Right atrium auricular region (tissue), 2 donors: ENCODE measurements at places on chromosomes 6 and 20.
A peak's percentile ranks its signal among the peaks of the same experiment; 100 is the strongest.

GRCh38 chr20:62691487-62691886 lies 17.1 kb upstream of the NTSR1 start:
- H3K36me3 ChIP-seq, result no peaks in the 10 kb centered on the region
- H3K4me3 ChIP-seq, result no peak overlapping the region
- DNase-seq, result no peak
- H3K4me1 ChIP-seq, result no peaks in the 10 kb centered on the region

DNA sequence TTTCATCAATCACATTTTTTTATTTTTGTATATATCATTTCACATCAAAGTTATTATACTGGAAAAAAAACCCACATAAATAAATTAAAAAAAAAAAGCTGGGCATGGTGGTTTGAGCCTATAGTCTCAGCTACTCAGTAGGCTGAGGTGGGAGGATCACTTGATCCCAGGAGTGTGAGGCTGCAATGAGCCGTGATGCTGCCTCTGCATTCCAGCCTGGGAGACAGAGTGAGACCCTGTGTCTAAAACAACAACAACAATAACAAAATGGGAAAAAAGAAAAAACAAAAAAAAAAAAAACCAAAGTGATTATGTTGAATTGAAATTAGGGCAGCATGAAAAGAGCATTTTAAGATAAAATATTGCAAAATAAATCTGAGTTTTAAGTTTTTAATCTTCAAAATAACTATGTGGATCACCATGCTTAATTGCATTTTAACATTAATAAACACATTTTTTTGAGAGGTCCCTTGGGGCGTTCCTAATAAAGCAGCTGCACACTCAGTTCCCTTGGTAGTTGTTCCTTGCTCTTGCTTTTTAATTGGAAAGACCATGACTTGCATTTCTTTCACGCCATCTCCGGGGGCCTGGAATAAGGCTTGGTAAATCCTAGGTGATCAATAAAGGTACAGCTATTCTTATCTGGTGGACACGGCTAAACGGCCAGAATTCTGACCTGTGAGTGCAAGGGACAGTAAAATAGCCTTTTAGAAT lies 15.1 kb downstream of the NOX3 start:
- no peaks in the 10 kb centered on the region for H3K36me3 ChIP-seq
- H3K27me3 ChIP-seq, result no peaks in the 10 kb centered on the region
- no peak overlapping the region for H3K4me3 ChIP-seq
- no peaks in the 10 kb centered on the region for H3K4me1 ChIP-seq

GRCh38 chr20:16062661-16063581 lies 510.3 kb downstream of the KIF16B start:
- no peaks in the 10 kb centered on the region for H3K4me1 ChIP-seq
- no peaks in the 10 kb centered on the region for H3K36me3 ChIP-seq
- no peaks in the 10 kb centered on the region for H3K27me3 ChIP-seq

DNA sequence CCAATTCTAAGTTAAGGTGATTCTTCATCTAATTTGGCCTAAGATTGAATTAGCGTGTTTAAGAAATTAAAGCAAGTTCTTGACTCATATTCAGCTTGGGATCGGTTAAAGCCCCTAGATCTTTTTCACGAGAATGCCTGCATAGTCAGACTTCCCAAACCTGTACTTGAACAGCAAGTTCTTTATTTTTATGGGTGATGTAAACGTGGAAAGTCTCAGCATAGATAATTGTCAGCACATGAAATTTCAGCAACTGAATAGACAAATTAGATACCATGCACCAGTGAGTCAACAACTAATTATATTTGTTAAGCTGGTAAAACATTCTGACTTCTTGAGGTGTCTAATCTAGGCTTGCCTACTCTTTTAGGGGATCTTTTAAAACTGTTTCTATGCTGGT lies 183.1 kb upstream of the TNFAIP3 start:
- H3K36me3 ChIP-seq, result no peaks in the 10 kb centered on the region
- H3K27me3 ChIP-seq, result no peaks in the 10 kb centered on the region
- H3K27ac ChIP-seq, result no peak overlapping the region
- no peak overlapping the region for H3K4me3 ChIP-seq
- no peak for DNase-seq
- no peaks in the 10 kb centered on the region for H3K4me1 ChIP-seq

GRCh38 chr6:140847262-140847645 lies 1285.5 kb upstream of the GJE1 start:
- DNase-seq, result no peak
- H3K4me1 ChIP-seq, result no peaks in the 10 kb centered on the region
- no peaks in the 10 kb centered on the region for H3K27me3 ChIP-seq
- no peak overlapping the region for H3K4me3 ChIP-seq
- H3K36me3 ChIP-seq, result no peaks in the 10 kb centered on the region

DNA sequence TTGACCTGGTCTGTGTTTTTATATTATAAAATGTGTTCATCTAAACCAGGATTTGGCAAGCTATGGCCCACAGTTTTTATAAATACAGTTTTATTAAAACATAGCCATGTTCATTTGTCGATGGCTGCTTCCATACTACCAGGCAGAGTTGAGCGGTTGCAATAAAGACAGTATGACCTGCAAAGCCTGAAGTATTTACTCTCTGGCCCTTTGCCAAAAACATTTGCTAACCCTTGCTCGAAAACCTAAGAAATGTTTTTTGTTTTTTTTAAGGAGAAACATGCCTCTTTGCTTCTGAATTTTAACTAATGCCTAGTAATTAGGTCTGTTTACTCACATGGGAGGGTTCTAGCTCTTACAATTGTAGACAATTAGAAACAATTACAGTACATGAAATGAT lies 67.4 kb upstream of the SMIM28 start:
- H3K27ac ChIP-seq, result no peak overlapping the region
- no peaks in the 10 kb centered on the region for H3K27me3 ChIP-seq
- H3K4me1 ChIP-seq, result peaks cover 10% of the 10 kb centered on the region
- no peak for DNase-seq
- no peak overlapping the region for H3K4me3 ChIP-seq
- H3K36me3 ChIP-seq, result no peaks in the 10 kb centered on the region

- H3K4me3 ChIP-seq, result no peak overlapping the region
- no peak overlapping the region for H3K27ac ChIP-seq
- no peaks in the 10 kb centered on the region for H3K27me3 ChIP-seq
- no peaks in the 10 kb centered on the region for H3K36me3 ChIP-seq
- no peak for DNase-seq
- H3K4me1 ChIP-seq, result peaks cover 19% of the 10 kb centered on the region
These were observed 132.9 kb downstream of the SCML4 start for GRCh38 chr6:107691062-107691751.

DNA sequence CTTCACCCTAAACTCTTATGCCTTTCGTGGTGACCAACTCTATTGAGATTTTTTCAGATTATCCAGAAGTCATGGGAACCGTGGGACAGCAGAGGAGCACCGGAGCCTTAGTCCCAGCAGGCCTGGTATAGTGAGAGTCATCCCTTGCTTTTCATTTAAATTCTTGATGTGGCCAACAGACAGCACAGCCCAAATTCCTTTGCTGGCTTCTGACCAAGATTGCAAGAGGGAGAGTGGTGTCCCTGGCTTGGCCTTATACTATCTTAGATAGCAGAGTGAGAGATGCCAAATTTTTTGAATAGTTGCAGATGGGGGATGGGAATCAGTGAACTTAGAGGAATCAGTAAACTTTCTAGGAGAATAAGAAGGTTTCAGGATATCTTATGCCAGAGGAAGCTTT lies 7.8 kb downstream of the STX11 start:
- H3K4me3 ChIP-seq, result no peak overlapping the region
- no peak overlapping the region for H3K27ac ChIP-seq
- DNase-seq, result peak; percentile 76

GRCh38 chr6:38262609-38263008 lies 377.1 kb downstream of the BTBD9 start:
- H3K4me1 ChIP-seq, result peaks cover 20% of the 10 kb centered on the region
- no peaks in the 10 kb centered on the region for H3K27me3 ChIP-seq
- no peak for DNase-seq
- no peaks in the 10 kb centered on the region for H3K36me3 ChIP-seq
- peak overlapping the region; percentile 73 for H3K27ac ChIP-seq
- H3K4me3 ChIP-seq, result no peak overlapping the region

GRCh38 chr6:85449818-85450759 lies at the start of gene NT5E:
Gene NT5E, plus strand, starts transcription at chr6:85450083. Its CDS starts 57 bp downstream, at chr6:85450140.
- peak within 1 kb of the TSS; percentile 63 for H3K4me3 ChIP-seq
- H3K36me3 ChIP-seq, result no peaks in the 10 kb centered on the region
- H3K27me3 ChIP-seq, result no peaks in the 10 kb centered on the region
- DNase-seq, result peak; percentile 80
- peak within 1 kb of the TSS; percentile 82 for H3K27ac ChIP-seq

- H3K4me3 ChIP-seq, result no peak overlapping the region
- no peaks in the 10 kb centered on the region for H3K27me3 ChIP-seq
- no peaks in the 10 kb centered on the region for H3K36me3 ChIP-seq
- DNase-seq, result no peak
- H3K4me1 ChIP-seq, result no peaks in the 10 kb centered on the region
These were observed 32.8 kb upstream of the SPAG4 start for GRCh38 chr20:35582741-35583404.

DNA sequence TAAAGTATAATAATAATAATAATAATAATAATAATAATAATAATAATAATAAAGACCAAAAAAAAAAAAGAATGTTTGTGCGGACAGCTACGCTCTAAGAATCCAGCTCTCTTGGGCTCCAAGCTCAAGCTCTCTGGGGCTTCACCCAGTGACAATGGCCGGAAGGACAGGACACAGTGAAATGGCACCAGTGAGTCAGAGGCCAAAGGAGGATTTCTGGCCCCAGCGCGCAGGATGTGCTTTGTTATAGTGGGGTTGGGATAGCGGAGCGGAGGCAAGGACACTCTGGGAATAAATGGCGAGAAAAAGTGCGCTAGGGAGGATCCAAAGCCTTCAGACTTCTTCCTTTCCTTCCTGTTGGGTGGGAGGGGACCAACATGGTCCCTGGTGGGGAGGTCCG lies 38.2 kb downstream of the HLA-A start:
- no peak overlapping the region for H3K27ac ChIP-seq
- DNase-seq, result no peak
- no peaks in the 10 kb centered on the region for H3K4me1 ChIP-seq
- H3K4me3 ChIP-seq, result no peak overlapping the region
- no peaks in the 10 kb centered on the region for H3K36me3 ChIP-seq
